ENCODE measurements at places on chromosomes 2 and 18. TPM values are rescaled to one million over a fixed set of nuclear protein-coding genes. Genes with fewer than 3 reads are reported as not detected.

IGFBP2 gene
- 41.8 TPM for total RNA-seq

WNT6 gene
- under 0.01 TPM for total RNA-seq

KIDINS220 gene
- total RNA-seq = 33.7 TPM

TMBIM1 gene
- total RNA-seq = 698 TPM

PRSS56 gene
- total RNA-seq = not detected

GPBAR1 gene
- 0.43 TPM for total RNA-seq

TCF7L1 gene
- 0.64 TPM for total RNA-seq

ONECUT2 gene
- not detected for total RNA-seq

ADD2 gene
- not detected for total RNA-seq
